ENCODE measurements at places on chromosomes 12 and 14.
A peak's percentile ranks its signal among the peaks of the same experiment; 100 is the strongest.

- DNase-seq = no peak
These were observed 9.8 kb downstream of the FAM222A start for GRCh38 chr12:109723311-109723881.

- no peak for DNase-seq
These were observed 60.8 kb upstream of the MED13L start for GRCh38 chr12:116338064-116338846.

GRCh38 chr14:102606296-102606695, 13.8 kb downstream of the RCOR1 start:
- DNase-seq = no peak

DNA sequence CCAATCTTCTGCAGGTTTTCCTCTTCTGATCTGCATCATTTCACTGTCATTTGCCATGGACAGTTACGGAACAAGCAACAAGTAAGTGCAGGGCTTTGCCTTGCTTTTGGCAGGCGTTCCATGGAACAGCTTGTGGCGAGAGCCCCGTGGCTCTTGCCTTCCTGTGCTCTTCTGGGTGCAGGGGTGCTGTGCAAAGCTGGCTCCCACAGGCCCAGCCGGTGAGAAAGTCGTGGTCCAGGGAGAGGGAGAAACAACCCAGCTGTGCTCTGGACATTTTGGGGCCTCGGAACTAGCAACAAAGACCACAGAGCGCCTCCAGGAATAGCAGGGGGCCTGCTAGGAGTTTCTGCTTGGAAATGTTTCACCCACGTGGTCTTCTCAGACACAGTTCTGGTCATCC, 164.7 kb downstream of the ADGRD1 start:
- DNase-seq = no peak

GRCh38 chr14:47596860-47597259, 78.5 kb downstream of the MDGA2 start:
- DNase-seq = no peak

DNA sequence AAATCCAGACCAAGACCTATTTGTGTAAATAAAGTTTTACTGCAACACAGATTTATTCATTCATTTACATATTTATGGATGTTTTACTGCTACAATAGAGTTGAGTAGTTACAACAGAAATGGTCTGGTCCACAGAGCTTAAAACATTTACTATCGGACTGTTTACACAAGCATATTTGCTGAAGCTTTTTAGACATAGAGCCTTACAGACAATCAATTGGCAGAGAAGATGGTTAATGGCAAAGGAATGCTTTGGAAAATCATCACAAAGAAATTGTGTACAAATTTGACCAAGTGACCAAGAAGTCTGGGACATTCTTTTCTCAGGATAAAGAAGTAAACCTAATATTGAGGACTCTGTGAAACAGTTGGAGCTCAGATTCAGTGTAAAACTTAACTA, 504.3 kb downstream of the SLC16A7 start:
- peak; percentile 10 for DNase-seq

DNA sequence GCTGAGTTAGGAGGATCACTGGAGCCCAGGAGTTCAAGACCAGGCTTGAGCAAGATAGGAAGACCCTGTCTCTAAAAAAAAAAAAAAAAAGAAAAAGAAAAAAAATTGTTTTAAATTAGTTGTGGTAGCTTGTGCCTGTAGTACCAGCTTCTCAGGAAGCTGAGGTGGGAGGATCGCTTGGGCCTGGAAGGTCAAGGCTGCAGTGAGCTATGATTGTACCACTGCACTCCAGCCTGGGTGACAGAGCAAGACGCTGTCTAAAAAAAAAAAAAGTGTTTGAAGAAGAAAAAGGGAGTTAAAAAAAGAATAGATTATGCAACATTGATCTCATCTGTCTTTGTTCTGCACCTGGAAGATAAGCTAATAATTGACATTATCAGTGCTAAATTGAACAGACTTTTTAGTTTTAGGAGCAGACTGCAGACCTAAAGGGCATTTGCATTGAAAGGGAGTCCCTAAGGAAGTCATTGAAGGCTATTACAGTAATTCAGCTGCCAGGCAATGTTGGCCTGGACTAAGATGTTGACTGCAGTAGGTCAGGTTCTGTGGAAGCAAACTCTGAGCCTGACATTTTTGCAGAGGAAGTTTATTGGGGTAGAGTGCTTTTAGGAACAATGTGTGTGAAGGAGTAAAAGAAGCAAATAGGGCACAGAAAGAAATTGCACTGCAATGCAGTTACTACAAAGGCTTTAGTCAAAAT, 215.8 kb downstream of the PCNX1 start:
- no peak for DNase-seq

- DNase-seq = peak; percentile 92
These were observed 1057.6 kb downstream of the GALC start for GRCh38 chr14:86935241-86935885.

DNA sequence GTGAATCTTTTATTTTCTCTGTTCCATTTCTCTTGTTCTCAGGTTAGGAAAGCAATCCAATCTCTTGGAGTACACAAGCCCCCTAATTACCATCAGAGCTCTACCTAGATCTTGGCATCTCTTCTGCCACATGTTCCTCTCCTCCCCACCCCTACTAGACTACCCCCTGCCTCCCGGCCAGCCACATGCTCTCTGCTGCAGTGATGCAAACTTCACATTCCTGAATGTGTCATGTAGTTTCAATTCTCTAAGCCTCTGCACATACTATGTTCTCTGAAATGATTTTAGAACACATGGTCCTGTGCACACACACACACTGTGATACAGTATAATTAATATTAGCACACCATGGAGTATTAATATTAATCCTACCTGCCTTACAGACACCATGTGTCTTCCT, 104.6 kb downstream of the EFCAB11 start:
- peak; percentile 85 for DNase-seq

DNA sequence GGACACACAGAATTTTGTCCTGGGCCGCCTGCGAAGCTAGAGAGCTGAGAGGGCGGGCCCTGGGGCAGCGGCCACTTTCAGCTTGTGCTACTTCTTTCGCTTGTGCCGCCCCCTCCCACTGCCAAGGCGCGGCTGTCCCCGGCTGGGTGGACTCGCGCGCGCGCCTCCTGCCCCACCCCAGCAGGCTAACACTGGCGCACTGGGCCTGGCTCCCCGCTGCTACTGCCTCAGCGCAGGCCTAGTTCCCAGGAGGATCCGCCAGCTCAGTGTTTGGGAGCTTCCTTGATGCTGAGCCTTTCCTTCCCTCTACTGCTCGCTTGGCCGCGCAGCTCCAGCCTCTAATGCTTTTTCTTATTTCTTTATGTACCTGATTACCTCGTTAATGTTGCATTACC, 27.4 kb upstream of the METAP2 start:
- DNase-seq = peak; percentile 34

DNA sequence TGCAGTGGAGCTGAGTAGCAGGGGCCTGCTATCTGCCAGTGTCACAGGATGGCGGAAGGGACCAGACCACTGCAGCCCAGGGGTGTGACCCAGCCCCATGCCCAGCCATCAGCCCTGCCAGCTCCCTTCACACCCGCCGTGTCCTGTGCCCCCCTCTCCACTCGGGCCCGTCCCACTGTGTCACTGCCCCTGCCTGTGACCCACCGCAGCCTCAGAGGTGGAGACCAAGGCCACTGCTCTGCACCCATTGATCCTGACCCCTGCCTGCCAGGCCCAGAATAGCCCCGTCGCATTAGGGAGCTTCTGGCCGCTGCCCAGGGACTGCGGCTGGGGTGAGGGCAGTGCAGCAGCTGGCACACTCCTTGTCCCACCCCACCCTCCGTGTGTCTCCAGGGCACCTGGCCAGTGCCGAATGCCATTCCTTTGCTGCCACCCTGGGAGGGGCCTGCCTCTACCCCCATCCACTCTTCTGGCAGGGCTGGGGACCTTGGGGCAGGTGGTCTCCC, 2.1 kb upstream of the CRIP2 start:
- DNase-seq = no peak

GRCh38 chr12:38639625-38640024, 265.8 kb downstream of the CPNE8 start:
- DNase-seq = no peak

- DNase-seq = no peak
These were observed 19.3 kb upstream of the KIF26A start for GRCh38 chr14:104119119-104119487.

GRCh38 chr12:23752245-23752644, 197.2 kb downstream of the SOX5 start:
- no peak for DNase-seq

- DNase-seq = no peak
These were observed 520 bp downstream of the KSR2 start for GRCh38 chr12:117968151-117968789.

Measured in fibroblast of upper back skin (primary cell).